ENCODE measurements at places on chromosomes 12 and 14.

DNA sequence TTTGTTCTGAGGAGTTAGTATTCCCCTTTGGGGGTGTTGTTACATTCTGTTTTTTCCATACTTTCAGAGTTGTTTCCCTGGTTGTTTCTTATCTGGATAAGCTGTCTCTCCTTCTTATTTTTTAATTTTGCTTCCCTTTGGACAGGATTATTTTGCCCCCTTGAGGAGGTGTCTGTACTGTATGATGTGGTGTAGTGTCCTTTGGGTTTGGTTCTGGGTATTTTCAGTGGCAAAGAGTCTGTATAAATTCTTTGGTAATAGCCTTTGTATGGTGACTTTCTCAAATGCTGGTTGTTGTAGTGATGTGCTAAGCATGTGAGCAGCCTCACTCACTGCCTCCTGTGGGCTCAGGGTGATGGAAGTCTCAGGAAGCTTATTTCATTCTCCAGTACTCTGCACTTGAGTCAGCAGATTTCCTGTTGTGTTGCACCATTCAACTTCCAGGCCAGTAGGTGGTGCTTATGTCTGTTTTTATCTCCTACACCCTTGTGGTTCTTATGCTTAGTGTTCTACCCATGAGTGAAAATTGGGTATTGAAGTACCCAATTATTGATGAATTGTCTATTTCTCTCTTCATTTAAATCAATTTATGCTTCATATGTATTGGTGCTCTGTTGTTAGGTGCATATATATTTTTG, 103.3 kb upstream of the PMCH start:
- DNase-seq: no peak

DNA sequence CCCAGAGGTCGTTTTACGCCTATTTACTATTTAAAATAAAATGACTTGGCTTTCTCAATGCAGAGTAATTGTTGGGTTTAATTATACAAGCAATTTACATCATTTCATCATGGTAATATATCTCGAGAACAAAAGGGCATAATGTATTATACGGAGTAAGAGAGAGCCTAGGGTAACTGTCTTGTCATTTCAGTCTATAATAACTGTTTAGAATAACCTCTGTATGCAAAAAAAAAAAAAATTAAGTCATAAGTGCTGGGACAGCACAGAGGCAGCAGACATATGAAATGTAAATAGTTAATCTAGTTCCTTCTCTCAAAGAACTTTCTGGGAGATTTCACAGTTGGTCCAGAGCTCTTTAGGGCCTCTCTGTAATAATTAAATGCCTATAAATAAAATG, 284.9 kb downstream of the TMTC2 start:
- no peak for DNase-seq

GRCh38 chr14:23600806-23601205, 22.2 kb upstream of the JPH4 start:
- DNase-seq: no peak

DNA sequence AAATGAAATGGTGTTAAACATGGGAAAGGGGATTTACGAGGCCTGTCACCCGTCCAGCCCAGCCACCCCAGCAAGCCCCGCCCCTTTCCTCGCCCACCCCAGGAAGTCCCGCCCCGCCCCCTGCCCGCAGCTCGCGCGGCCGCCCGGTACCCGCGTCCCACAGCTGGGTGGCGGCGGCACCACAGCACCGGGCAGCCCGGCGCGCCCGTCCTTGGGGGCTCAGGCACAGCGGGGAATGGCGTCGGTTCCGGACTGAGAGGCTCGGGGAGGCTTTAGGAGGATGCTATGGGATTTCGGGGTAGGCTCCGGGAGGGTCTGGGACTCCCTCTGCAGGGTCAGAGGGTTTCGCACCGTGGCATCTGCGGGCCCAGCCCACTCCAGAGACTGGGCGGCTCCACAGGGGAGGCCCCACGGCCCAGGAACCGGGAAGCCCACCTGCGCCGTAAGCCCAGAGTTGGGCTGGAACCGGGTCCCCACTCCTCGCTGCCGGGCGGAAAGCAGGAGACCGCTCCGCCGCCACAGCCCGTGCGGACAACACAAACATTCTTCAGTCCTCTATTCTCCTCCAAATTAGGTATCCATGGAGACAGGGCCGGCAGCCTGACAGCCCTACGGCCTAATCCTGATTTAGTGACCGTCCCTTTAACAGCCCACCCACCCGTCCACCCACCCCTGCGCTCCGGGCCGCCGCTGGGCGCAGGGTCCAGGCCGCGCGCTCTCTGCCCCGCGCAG, 1.4 kb downstream of the FIGNL2 start:
- DNase-seq: no peak

DNA sequence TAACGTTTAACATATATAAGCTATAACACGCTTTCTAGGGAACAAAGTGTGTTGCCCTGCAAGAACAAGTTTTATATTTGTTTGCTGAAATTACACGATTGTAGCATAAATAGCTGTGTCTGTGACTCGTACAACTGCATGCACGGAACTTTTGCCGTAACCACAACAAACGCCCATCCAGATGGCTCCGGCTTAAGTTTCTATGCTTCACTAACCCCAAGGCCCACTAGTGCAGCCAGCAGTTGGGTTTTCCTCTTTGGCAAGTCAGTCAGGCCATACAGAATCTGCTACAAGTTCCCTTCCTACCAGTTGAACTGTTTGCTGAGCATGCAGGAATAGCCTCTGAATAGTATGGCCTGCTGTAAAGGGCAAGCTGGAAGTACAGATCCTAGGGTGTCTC, 12.1 kb downstream of the CSRP2 start:
- DNase-seq: no peak

GRCh38 chr12:66744956-66745383, 66.1 kb upstream of the GRIP1 start:
- DNase-seq: no peak

DNA sequence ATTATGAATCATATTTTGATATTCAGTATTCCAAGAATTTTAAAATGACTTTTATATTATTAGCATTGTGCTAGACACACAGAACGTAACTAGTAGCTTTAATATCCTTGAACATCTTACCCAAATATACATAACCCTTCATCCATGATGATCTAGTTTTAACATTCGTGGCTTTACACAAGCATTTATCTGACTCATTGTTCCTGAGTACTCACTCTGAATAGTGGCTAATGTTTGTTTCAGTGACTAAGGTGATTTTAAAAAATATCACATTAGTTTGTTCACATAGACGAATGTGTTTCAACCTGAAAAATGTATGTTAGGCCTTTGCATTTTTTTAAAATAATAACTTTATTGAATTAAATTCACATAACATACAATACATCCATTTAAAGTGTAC, 80.0 kb upstream of the PTPRQ start:
- DNase-seq: no peak

GRCh38 chr12:21800011-21800410, 25.5 kb upstream of the KCNJ8 start:
- no peak for DNase-seq

GRCh38 chr12:31970199-31970598, 11.0 kb downstream of the RESF1 start:
- no peak for DNase-seq

- DNase-seq: no peak
Observed at GRCh38 chr14:53955671-53956426, 776 bp downstream of the BMP4 start.

DNA sequence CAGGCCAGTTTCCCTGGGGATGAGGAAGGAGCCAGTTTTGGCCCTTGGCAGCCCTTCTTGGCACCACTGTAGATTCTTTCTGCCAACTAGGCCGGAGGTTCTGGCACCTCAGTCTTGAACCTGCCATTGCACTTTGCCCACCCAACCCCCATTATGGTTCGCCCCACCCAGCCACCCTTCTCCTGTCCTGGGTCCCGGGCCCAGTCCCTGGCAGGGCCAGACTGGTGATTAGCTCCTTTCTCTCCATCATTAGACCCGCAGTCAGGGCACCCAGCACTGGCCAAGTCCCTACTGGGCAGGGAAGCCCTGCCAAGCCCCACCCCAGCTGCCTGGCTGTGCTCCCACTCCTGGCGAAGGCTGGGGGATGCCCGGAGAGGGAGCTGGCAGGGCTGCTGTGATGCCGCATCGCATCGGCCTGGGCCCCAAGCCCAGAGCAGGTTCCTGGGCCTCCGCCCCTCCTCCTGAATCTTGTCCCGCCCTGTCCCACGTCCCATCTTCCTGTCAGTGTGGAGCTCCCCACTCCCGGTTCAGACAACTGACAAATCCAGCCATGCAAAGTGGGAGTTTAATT, 9.8 kb downstream of the FAM222A start:
- no peak for DNase-seq

DNA sequence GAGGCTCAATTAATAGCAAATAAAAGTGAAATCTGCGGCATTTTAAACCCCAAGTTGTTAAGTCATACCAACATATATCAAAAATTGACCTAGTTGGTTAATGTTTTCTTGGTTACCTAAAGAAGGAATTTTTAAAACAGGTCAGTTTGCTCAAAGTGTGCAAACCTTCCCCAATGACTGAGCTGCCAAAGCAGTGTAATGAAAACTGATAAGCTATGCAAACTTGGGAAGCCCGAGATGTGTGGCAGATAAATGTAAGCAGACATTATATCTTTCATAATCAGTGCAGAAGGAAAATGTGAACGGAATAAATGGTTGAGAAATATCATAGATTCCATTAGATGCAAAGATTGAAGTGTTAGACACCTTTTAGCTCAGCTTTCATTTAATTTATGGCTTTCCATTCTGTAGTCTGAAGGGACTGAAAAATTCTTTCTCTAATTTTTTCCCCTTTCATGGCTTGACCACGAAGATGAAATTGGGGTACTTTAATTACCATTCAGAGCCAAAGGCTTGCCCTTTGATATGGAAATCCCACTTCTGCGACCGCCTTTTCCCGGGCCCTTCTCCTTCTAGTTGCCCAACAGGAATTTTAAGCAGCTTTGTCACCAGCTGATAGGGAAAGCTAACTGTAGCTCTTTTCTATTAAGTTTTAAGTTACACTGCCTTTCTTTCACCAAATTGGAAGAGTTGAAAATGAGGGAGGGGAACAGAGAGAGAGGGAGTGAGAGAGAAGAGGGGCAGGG, 306.6 kb upstream of the SOX5 start:
- no peak for DNase-seq

GRCh38 chr12:108722992-108723766, 8.1 kb downstream of the CORO1C start:
- no peak for DNase-seq

DNA sequence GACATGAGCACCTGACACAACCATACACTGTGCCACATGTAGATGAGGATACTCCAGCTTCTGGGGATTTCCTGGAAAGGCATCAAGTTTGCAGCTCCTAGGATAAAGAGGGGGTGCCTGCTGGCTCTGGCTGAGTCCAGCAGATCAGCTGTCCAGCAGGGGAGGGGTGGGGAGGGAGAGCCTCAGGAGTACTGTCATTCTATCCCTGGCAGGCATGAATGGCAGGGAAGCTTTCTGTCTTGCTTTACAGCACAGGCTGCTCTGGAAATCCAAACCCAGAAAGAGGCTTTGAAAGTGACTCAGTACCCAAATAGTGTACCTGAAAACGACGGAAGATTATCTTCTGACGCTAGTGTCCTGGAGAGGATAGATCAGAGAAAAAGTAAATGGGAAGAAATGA, 32.2 kb downstream of the SLC8A3 start:
- DNase-seq: no peak

DNA sequence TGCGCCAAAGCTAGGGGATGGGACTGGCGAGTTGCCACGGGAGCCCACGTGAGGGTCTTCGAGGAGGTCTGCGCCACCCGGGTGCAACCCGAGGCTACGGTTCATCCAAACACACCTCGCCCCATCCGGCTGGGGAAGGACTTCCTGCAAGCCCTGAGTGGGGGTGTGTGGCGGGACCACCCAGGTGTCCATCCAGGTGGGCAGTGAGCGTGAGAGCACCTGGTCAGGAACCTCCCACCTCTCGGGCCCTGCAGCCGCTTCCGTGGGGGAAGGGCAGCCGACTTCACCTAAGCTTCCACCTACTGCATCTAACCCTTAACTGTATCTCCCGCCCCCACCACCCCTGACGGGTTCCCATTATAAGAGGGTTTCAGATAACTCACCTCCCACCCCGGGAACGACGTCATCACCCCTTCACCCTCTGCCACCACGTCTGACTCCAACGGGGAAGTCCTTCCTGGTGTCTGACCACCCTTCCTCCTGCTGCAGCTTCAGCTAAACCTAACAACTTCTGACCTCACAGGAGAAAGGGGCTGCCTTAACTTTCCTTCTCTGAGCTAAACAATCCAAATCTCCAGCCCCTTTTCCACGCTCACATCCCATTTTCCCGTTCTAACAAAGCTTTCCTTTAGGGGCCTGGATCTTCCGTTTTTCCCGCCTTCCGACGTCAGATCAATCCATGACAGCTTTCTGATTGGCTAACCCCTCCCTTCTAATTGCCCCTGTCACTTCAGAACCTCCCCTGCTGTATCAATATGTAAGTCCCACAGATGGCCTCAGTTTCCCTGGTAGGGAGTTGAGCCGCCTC, 27.4 kb upstream of the SMUG1 start:
- peak; percentile 48 for DNase-seq

DNA sequence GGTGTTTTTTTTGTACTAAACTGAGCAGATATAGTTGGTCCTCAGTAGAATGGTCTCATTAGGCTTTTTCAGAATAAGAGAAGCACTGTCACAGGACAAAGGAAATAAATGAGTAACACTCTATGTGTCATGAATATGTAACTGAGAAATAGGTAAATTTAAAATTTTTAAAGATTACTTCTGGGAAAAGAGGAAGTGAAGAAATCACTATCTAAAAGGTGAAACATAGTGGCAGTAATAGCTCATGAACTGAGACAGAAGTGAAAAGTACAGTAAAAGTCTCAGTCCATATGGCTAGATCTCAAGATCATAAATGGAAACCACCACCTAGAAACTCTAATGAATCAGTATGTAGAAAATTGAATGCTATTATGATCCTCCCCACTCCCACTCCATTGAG, 89.3 kb upstream of the TTC7B start:
- no peak for DNase-seq

GRCh38 chr12:122080149-122081082, 1.9 kb downstream of the MLXIP start:
- DNase-seq: no peak

DNA sequence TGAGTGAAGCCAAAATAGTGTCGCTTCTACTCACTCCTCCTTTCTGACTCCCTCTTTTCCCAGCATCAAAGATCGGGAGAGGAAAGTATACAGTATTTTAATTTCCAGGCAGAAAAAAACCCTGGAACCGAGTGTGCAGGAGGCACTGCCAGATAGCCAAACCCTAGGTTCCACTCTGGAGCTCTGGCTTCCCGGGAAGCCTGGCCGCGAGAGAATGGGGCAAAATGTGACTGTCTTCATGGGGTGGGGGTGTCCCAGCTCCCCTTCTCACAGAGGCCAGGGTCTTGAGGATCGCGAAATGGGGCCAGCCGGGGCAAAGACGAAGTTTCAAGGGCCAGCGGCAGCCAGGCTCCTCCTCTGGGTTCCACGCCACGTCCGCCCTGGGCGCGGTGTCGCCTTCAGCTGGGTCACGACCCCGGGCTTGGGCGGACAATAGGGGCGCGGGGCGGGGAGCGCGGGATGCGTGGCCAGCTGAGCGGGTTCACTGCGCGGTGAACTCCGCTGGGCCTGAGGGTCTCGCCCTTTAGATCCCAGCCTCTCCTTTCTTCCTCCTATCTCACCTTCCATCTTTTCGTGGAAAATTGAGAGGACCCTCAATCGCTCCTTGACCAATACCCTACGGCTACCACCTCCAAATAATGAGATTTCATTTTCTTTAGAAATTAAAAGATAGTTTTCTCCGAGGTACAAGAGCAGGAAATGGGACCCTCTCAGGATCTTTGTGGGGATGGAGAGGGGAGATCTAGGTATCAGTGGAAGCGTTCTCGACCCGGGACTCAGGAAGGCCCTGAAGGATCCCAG, 6.7 kb downstream of the HOXC4 start:
- no peak for DNase-seq

Measured in T-helper 22 cell (primary cell).